ENCODE measurements at places on chromosomes 16 and 17. TPM values are rescaled to one million over a fixed set of nuclear protein-coding genes. Genes with fewer than 3 reads are reported as not detected.
A peak's percentile ranks its signal among the peaks of the same experiment; 100 is the strongest.

DNA sequence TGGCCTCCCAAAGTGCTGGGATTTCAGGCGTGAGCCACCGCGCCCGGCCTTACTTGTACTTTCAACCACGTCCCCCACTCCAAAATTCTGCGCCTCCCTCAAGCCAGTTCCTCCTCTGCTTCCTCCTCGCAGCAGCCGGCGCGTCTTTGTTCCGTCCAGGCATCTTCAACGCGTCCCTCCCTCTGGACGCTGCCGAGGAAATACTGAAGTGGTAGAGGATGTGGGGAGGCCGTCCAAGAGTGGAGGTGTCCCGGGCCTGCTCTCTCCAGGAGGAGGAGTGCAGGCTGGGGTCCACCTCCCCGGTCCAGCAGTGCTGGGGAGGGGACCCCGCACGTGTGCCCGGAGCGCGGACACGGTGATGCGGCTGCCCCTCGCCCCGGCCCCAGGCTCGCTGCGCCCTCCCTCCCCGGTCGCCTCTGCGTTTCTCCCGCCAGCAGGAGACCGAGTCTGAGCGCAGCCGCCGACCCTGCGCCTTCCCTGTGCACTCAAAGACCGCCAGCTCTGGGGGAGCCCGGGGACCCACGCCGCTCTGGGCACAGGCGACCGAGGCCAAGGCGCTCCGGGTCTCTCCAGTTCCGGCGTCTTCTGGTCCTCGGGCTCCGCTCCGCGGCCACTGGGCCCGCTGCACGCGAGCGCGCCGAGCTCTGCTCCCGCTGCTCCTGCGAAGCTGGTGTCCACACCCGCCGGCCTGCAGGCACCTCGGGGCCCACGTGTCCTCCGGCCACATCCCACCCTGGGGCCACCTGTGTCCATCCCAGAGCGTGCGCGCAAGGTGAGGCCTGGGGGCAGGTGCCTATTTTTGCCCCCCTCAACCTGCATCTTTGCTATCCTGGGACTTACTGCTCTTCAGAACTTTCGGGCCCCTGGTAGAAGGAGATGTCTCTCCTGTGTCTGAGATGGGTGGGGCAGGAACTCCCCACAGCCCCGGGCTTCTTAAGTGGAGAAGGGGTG is 31.7 kb downstream of the OSBPL7 start:
- no peak for DNase-seq
- H3K27ac ChIP-seq, result no peak overlapping the region
- H3K4me1 ChIP-seq, result peaks cover 3% of the 10 kb centered on the region

GRCh38 chr16:57026778-57027062 is 37.4 kb downstream of the NLRC5 start:
- H3K36me3 ChIP-seq, result no peaks in the 10 kb centered on the region
- no peak for DNase-seq
- H3K27ac ChIP-seq, result no peak overlapping the region
- no peak overlapping the region for H3K4me3 ChIP-seq

DNA sequence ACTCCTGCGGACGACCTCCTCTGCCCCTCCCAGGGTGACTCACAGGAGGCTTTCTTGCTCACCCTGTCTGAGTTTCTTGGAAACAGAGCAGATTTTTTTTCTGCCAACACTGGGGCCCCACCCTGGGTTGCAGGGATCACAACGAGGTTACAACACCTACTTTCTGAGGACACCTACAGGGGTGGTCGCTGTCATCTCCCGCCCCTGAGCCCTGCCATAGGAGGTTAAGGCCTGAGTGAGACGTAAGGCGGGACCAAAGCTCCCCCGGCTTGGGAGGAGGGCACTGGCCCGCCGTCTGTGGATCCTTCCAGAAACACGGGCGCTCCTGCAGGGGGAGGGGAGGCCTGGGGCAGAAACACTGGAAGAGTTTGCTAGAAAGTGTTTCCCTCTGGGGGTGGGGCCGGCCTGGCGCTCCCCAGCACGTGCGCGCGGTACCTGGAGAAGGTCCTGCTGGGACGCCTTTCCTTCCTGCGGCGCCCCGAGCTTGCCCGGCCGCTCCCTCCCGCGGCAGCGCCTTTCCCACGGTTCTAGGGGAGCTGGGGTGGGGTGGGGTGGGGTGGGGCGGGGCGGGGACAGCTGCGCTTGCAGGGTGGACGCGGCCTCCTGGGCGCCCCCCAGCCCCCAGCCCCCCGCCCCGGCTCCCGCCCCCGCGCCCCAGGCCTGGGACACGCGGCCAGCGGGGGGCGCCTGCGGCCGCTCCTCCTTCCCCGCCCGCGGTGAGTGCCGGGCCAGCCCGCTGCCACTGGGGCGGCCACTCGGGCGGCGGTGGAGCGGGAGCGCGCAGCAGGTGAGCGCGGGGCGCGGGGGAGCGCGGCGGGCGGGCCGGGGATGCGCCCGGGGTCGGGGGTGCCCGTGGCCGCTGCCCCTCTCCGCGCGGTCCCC is 20.7 kb upstream of the ADCY7 start:
- H3K27me3 ChIP-seq, result no peaks in the 10 kb centered on the region
- H3K4me3 ChIP-seq, result peak overlapping the region; percentile 38
- H3K27ac ChIP-seq, result no peak overlapping the region

DNA sequence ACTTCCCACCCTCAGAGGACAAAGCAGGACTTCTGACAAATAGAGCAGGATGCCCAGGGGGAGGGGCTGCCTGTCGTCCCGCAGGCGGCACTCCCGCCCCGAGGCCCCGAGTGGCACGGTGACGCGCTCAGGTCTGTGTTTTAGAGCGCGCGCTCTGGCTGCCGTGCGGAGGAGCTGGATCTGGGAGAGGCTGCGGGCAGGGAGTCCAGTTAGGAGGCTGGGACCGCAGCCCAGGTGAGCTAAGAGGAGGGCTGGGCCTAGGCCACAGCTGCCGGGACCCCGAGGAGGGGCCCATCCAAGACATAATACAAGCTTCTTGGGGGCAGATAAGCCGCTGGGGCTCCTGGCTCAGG is 6.4 kb downstream of the DOC2A start:
- no peak for DNase-seq
- H3K4me1 ChIP-seq, result no peaks in the 10 kb centered on the region
- H3K4me3 ChIP-seq, result no peak overlapping the region
- H3K27me3 ChIP-seq, result no peaks in the 10 kb centered on the region
- H3K36me3 ChIP-seq, result no peaks in the 10 kb centered on the region

GRCh38 chr17:45413498-45413923 is 19.2 kb downstream of the ARHGAP27 start:
- no peak for DNase-seq
- H3K27ac ChIP-seq, result no peak overlapping the region
- no peak overlapping the region for H3K4me3 ChIP-seq
- H3K27me3 ChIP-seq, result no peaks in the 10 kb centered on the region
- no peaks in the 10 kb centered on the region for H3K36me3 ChIP-seq
- H3K4me1 ChIP-seq, result peaks cover 7% of the 10 kb centered on the region

- DNase-seq, result no peak
- no peaks in the 10 kb centered on the region for H3K27me3 ChIP-seq
- no peak overlapping the region for H3K4me3 ChIP-seq
Observed at GRCh38 chr17:77811521-77811920, 147.0 kb upstream of the TNRC6C start.

- H3K27ac ChIP-seq, result peak overlapping the region; percentile 97
- H3K4me1 ChIP-seq, result peaks cover 13% of the 10 kb centered on the region
- peak overlapping the region; percentile 97 for H3K4me3 ChIP-seq
- H3K36me3 ChIP-seq, result no peaks in the 10 kb centered on the region
- H3K27me3 ChIP-seq, result no peaks in the 10 kb centered on the region
Observed at GRCh38 chr16:69131839-69132423, 457 bp downstream of the CHTF8 start.

- H3K27me3 ChIP-seq, result no peaks in the 10 kb centered on the region
- no peak for DNase-seq
- H3K4me1 ChIP-seq, result no peaks in the 10 kb centered on the region
- no peak overlapping the region for H3K27ac ChIP-seq
Observed at GRCh38 chr17:43983515-43984411, 20.7 kb upstream of the NAGS start.

DNA sequence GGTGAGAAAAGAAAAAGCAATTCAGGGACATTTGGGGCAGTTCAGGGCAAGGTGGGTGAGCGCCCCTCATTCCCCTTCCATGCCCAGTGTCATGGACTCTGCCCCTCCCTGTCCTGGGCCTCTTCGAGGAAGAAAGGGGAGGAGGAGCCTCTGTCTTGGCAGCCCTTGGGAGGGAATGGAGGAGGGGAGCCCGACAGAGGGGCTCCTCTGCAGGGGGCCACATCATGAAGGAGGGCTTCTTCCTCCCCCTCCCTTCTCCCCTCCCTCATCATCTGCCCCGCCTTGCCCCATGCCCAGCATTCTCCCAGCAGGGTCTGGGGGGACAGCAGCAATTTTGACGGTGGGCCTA is 33.2 kb upstream of the TAC4 start:
- DNase-seq, result no peak

DNA sequence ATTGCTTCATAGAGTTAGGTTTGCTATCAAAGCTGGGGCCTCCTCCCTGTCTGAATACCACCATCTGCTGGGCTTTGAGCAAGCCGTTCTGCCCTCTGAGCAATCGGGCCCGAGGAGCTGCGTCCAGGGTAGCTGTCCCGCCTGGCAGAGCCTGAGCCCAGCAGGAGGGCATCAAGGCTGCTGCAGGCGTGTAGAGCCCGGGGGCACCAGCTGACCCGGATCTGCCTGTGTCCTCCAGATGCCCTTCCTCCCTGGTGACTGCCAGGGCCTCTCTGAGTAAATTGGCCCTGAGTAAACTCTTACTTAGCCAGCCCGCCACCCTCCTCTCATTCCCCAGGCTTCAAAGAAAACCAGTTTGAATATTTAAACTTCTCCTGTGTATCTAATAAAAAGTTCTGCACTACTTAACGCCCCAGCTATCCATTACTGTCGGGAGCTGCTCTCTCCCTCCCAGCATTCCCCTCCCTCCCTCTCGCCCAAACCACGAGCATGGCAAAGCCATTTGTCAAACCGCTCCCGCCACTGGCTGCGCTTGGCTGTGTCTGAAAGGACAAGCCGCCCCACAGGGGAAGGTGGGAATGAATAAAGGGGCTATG is 16.4 kb downstream of the CDK5RAP3 start:
- no peaks in the 10 kb centered on the region for H3K27me3 ChIP-seq
- DNase-seq, result peak; percentile 64
- peak overlapping the region; percentile 51 for H3K27ac ChIP-seq
- H3K4me3 ChIP-seq, result no peak overlapping the region
- H3K4me1 ChIP-seq, result peaks cover 26% of the 10 kb centered on the region

DNA sequence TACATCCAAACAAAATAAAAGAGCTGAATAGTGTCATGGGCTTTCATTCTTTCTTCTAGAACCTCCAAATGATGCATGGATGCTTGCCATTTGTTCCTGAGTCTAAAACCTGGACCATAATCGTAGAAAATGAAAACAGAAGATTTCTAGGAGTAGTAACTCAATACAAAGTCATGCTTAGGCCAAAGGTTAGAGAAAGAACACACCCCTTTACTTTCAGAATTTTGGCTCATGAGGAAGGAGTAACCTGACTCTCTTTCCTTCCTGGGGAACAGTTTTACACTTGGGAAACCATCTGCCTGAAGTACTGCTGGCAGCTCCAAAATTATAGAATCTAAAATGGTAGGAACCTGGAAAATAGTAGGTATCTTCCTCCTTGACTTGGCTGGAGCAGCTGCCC is 137.2 kb downstream of the SNX11 start:
- H3K36me3 ChIP-seq, result no peaks in the 10 kb centered on the region
- DNase-seq, result no peak
- no peak overlapping the region for H3K27ac ChIP-seq
- H3K4me1 ChIP-seq, result no peaks in the 10 kb centered on the region

DNA sequence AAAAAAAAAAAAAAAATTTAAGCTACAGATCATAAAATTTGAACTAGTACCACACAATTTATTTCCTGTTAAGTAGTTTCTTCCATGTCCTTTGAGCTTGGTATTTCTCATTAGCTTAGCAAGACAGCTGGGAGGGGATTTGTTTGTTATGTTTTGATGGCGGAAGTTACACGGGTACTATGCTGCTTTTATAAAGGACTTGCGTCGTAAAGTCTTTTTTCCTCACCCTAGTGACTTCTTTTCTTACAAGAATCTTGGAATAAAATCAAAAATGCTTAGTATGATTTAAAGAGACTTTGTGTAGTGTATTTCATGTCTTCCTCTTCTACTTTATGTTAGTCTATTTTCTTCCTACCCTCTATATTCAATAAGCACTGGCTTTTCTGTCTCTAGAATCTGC is 89.1 kb downstream of the NLK start:
- no peak for DNase-seq
- H3K27ac ChIP-seq, result no peak overlapping the region
- H3K4me1 ChIP-seq, result no peaks in the 10 kb centered on the region
- no peak overlapping the region for H3K4me3 ChIP-seq
- H3K27me3 ChIP-seq, result no peaks in the 10 kb centered on the region
- H3K36me3 ChIP-seq, result no peaks in the 10 kb centered on the region

DNA sequence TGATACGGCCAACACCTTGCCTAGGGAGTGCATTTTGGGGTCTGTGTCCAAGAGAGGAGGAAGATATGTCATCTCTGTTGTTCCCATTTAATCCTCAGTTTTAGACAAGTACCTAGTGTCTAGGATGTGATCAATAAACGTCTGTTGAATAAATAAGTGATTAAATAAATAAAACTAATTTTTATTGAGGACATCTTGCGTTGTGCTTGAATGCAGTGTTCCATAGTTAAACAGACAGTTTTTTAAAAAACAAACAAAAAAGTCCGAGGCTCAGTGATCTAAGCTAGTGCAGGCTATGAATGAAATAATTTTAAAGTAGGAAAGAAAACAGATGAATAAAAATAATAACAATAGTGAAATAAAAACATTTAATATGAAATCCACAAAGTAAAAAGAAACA is 283.0 kb upstream of the MAF start:
- no peaks in the 10 kb centered on the region for H3K36me3 ChIP-seq
- no peak for DNase-seq
- H3K27me3 ChIP-seq, result no peaks in the 10 kb centered on the region
- H3K27ac ChIP-seq, result no peak overlapping the region

DNA sequence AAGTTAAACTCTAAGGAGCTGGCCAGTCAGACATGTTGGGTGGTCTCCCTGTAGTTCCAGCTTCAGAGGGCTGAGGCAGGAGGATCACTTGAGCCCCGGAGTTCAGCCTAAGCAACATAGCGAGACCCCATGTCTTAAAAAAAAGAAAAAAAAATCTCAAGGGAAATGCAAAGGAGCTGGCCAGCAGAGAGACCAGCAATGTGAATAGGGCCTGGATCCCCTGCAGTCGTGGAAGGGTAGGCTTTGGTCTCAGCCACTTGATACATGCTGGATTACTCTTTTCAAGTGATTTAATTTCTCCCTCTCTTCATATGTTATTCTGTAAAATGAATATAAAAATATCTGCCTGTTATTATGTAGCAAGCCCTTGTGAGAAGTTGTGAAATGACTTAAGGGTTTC is 207.7 kb downstream of the SPECC1 start:
- H3K36me3 ChIP-seq, result no peaks in the 10 kb centered on the region
- DNase-seq, result no peak
- no peaks in the 10 kb centered on the region for H3K4me1 ChIP-seq
- no peak overlapping the region for H3K27ac ChIP-seq
- no peaks in the 10 kb centered on the region for H3K27me3 ChIP-seq
- H3K4me3 ChIP-seq, result no peak overlapping the region

- H3K4me3 ChIP-seq, result no peak overlapping the region
- H3K27me3 ChIP-seq, result no peaks in the 10 kb centered on the region
- H3K4me1 ChIP-seq, result no peaks in the 10 kb centered on the region
- H3K27ac ChIP-seq, result no peak overlapping the region
- DNase-seq, result no peak
Observed at GRCh38 chr17:7719661-7720060, 2.1 kb downstream of the DNAH2 start.

Gene C16orf74
- 17.4 TPM for total RNA-seq

Gene ASIC2
- total RNA-seq, result 3.2 TPM

Gene DLX4
- not detected for total RNA-seq

Gene CLEC16A
- total RNA-seq, result 52.2 TPM

Gene KCNH6
- 22.4 TPM for total RNA-seq

Gene RAMP2
- total RNA-seq, result 16.3 TPM

Gene TBC1D3E
- total RNA-seq, result not detected

All from prostate gland (tissue), 2 donors.